ENCODE measurements at places on chromosomes 2 and 18.

GRCh38 chr2:4151521-4151920, 448.1 kb downstream of the DCDC2C start:
- no peak for DNase-seq

DNA sequence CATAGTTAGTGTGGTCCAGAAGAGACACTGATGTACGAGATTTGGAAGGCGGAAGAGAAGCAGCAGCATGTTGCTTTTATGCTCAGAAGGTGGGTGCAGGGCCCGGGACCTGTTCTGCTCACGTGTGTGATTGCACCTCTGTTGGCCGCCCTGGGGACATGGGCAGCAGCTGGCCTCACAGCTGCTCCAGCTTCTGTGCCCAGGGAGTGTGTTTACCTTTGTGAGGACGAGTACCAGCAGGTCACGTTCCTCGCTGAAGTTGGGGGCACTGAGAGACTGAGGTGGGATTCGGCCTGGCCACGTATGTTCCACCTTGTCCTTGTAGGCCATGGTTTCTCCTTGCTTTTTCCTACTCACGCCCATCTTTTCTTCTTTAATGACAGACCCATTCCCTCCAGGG, 86.3 kb downstream of the PMAIP1 start:
- DNase-seq: no peak

DNA sequence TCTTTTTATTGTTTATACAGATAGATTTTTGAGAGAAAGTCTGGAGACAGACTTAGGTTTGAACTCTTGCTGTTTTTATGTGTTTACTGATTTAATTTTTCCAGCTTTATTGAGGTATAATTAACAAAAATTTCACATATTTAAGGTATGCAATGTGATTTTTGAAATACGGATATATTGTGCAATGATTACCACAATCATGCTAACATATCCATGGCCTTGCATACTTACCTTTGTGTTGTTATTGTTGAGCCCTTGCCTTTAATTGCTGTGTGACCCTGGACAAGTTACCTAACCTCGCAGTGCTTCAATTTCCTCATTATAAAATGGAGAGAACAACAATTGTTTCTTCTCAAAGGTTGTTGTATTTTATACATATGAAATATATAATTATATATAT, 13.9 kb upstream of the RBMS1 start:
- no peak for DNase-seq

GRCh38 chr2:11127761-11128160, 27.5 kb upstream of the SLC66A3 start:
- DNase-seq: no peak

- no peak for DNase-seq
Measured at GRCh38 chr2:222456479-222457077, 32.2 kb downstream of the SGPP2 start.

GRCh38 chr2:45699032-45699658, 47.7 kb downstream of the PRKCE start:
- no peak for DNase-seq

- DNase-seq: no peak
Measured at GRCh38 chr2:15738225-15738546, 146.5 kb downstream of the DDX1 start.

GRCh38 chr18:58552057-58552461, 76.8 kb downstream of the ALPK2 start:
- no peak for DNase-seq
